Bone marrow (tissue), 2 donors: ENCODE measurements at places on chromosomes 1 and 21.

- DNase-seq = no peak
These were observed 192.7 kb upstream of the KIAA0040 start for GRCh38 chr1:175385316-175385715.

- DNase-seq = no peak
These were observed 154.0 kb upstream of the C1orf87 start for GRCh38 chr1:60227601-60228000.

DNA sequence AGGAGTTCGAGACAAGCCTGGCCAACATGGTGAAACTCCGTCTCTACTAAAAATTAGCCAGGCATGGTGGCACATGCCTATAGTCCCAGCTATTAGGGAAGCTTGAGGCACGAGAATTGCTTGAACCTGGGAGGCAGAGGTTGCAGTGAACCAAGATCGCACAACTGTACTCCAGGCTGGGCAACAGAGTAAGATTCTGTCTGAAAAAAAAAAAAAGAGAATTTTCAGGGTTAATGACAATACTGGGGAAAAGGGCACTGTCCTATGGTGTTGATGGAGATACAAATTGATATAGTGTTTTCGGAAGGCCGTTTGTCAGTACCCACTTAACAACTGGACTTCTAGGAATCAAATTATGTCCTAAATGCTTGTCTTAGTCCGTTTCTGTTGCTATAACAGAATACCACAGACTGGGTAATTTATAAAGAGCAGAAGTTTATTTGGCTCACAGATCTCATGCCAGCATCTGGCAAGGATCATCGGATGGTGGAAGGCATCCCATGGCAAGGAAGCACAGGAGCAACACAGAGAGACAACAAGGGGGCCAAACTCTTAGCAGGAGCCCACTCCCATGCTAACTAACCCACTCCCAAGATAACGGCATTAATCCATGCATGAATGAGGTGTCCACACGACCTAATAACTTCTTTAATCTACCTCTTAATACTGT, 41.3 kb downstream of the ZBTB8A start:
- no peak for DNase-seq

DNA sequence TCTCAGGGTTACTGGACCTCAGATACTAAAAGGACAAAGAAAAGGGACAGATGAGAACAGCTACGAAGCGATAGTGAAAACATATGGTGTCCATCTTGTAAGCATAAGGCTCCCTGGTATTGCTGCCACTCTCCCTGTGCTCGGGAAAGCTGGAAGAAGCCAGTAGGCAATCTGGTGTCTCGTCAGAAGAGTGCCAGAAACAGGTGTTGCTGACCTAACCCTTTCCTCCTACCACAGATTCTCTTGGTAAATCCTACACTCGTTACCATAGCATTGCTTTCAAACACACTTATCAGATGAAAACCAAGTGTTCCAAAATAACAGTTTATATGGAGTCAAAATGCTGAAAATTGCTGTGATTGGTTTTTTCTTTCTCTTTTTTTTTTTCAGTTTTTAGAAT, 146.3 kb downstream of the NRIP1 start:
- DNase-seq = no peak

DNA sequence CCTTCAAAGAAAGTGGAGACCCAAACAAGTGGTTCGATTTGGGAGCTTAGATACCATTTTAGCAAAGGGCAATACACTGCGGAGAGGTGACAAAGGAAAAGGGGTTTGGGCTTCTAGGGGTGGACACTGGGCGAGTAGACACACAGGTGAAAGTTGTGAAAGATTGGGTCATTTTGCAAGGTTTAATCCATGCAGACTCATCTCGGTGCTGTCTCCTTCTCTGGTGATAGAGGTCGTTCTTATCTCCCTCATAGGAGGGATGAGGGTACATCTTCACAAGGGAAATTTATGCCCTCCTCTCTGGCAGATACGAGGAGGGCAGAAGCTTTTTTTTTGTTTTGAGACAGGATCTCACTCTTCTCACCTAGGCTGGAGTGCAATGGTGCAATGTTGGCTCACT, 6.4 kb upstream of the IGSF5 start:
- DNase-seq = no peak

DNA sequence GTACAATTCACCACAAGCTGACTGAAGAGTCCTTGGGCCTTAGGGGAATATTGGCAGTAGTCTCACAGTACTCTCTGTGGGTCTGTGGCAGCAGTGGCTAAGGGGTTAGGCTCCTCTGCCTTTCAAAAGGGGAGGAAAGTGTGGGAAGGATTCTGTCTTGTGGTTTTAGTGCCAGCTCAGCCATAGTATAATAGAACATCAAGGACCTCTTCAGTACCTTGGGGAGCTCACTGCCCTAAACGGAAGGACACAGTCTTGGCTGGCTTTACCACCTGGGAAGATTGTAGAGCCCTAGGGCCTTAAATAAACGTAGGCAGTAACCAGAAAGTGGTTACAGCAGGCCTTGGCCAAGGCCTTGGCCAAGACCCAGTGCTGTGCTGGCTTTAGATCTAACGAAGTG, 265.7 kb downstream of the COL11A1 start:
- DNase-seq = no peak

DNA sequence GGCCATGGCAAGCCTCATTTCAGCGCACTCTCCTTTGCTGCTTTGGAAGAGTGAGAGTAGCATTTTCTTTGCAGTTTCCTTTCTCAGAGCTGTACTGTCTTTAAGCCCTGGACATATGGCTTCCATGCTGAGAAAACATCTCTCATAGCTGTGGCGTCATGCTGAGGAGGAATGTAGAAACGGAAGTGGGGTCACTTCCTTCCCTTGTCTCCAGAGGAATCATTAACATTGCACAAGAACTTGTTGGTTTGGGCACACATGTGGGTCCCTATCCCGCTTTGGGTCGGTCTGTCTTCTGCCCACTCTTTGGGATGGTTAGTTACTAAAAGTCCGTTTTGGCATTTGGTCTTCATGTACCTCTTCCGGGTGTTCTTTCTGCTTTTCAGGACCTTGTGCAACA, 5.6 kb downstream of the MFN2 start:
- DNase-seq = no peak

GRCh38 chr1:22154626-22155025, 11.7 kb upstream of the WNT4 start:
- DNase-seq = no peak

DNA sequence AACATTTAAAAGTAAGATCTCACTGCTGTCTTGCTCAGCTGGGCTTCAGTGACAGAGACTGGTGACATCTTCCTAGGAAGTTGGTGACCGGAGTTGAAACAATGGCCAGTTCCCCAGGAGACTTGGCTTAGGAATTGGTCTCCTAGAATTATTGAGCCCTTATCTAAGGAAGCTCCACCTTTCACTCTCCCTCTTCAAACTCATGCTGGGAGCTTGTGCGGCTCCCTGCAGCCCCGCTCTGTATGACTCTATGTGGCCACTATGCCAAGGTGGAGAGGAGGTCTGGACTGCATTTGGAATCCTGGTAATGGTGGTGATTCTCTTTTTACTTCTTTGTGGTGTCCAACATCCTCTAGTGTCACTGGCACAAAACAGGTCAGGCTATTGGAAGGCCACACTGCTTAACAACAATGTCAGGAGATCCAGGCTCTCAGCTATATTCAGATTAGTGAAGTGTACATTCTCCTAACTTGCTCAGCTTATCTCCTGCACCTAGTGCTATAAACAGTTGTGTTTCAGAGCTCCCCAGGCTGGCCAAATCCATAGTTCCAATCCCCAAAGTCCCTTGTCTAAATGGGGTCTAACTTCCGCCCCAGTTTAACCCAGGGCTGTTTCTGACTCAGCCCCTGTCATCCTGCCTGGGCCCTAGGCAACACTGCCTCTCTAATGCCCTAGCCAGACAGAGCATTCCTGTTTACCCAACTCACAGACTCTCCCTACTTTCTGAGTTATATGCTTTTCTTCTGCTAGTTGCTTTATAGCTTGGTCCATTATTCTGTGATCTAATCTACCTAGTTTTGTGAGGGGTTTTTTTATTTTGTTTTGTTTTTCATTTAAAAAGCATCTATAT, 18.3 kb downstream of the ATP2B4 start:
- no peak for DNase-seq

GRCh38 chr1:200128944-200129879, 101.7 kb downstream of the NR5A2 start:
- peak; percentile 28 for DNase-seq

- no peak for DNase-seq
These were observed 52.4 kb upstream of the SLC2A1 start for GRCh38 chr1:43011020-43011419.

GRCh38 chr1:6998267-6998666, 213.0 kb downstream of the CAMTA1 start:
- DNase-seq = no peak

- DNase-seq = no peak
These were observed 22.9 kb upstream of the SLC19A2 start for GRCh38 chr1:169508432-169509338.

GRCh38 chr1:201831371-201831770, 2.4 kb downstream of the IPO9 start:
- DNase-seq = no peak

- DNase-seq = no peak
These were observed 11.5 kb upstream of the VASH2 start for GRCh38 chr1:212938846-212939245.

- no peak for DNase-seq
These were observed 279.1 kb upstream of the C1orf105 start for GRCh38 chr1:172141341-172141881.

- DNase-seq = no peak
These were observed 37.0 kb upstream of the ADGRL4 start for GRCh38 chr1:79043506-79043905.

- no peak for DNase-seq
These were observed 44.6 kb upstream of the DNASE2B start for GRCh38 chr1:84353695-84354094.

- no peak for DNase-seq
These were observed 239.7 kb upstream of the KCNK2 start for GRCh38 chr1:214842856-214843255.

GRCh38 chr1:107003972-107004371, 52.5 kb upstream of the PRMT6 start:
- DNase-seq = no peak

GRCh38 chr21:24759348-24760075, 847.8 kb downstream of the MRPL39 start:
- no peak for DNase-seq

GRCh38 chr1:24932284-24932683, 2.2 kb upstream of the RUNX3 start:
- DNase-seq = no peak

GRCh38 chr1:225737161-225737560, 40.5 kb upstream of the SRP9 start:
- no peak for DNase-seq

DNA sequence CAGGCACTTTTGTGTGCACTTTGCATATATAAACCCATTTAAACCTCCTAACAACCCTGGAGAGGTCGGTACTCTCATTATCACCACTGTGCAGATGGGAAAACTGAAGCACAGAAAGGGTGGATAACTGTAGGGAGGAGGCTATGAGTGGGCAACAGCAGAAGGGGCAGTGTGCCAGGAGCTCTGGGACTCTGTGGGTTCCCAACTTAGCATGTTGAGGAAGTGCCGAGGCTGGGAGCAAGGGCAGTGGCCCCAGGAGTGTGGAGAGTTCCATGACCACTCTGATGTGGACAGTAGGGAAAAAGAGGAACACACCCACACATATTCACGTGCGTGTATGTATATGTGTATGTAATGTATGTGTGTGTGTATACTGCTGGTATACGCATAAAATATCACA, 25.7 kb upstream of the KCNC4 start:
- DNase-seq = no peak

DNA sequence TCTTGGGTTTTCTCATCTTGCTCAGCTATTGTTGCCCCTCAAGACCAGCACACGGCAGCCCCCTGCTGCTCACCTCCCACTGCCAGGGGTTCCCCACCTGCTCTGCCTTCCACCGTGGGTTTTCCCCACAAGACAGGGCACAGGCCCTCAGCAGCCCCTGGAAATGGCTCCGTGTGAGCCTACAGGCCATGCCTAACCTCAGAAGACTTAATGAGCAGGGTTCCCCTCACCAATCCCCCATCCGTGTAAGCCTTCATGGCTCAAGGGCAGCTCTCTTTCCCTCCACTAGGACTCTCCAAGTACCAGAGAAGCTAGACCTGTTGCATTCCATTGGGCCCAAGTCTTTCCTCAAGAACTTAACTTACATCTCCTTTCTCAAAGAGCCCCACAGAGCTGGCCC, 18.4 kb upstream of the RCAN3 start:
- DNase-seq = no peak

- DNase-seq = no peak
These were observed 132.5 kb downstream of the PRDM2 start for GRCh38 chr1:13832536-13832935.
